ENCODE measurements at places on chromosomes 6 and 20. TPM values are rescaled to one million over a fixed set of nuclear protein-coding genes. Genes with fewer than 3 reads are reported as not detected.

The LIN28B gene
- not detected for total RNA-seq

The IP6K3 gene
- 29.4 TPM for total RNA-seq

The CCR6 gene
- not detected for total RNA-seq

The GPR31 gene
- not detected for total RNA-seq

The DCDC2 gene
- total RNA-seq = not detected

The ALDH8A1 gene
- total RNA-seq = 0.55 TPM

The TBC1D20 gene
- 23.7 TPM for total RNA-seq

The MOXD1 gene
- 2.2 TPM for total RNA-seq

The DSP gene
- total RNA-seq = 179 TPM

The SYCP2 gene
- 1.8 TPM for total RNA-seq

The LGSN gene
- not detected for total RNA-seq

The PLA2G7 gene
- 0.32 TPM for total RNA-seq

The COL12A1 gene
- total RNA-seq = 33.6 TPM

The NT5E gene
- total RNA-seq = 9.5 TPM

The C6orf163 gene
- total RNA-seq = 2.4 TPM

The PRDM13 gene
- total RNA-seq = not detected

The FOXA2 gene
- total RNA-seq = not detected

The DAAM2 gene
- 14.7 TPM for total RNA-seq

The MTCH1 gene
- total RNA-seq = 178 TPM

The NHLRC1 gene
- total RNA-seq = 1.9 TPM

The PSORS1C2 gene
- not detected for total RNA-seq

The COQ3 gene
- 24.1 TPM for total RNA-seq

The FAM229B gene
- total RNA-seq = 49.4 TPM

The ECT2L gene
- 2.8 TPM for total RNA-seq

The GHRH gene
- 4.2 TPM for total RNA-seq

The PLCB1 gene
- 27.1 TPM for total RNA-seq

The CLVS2 gene
- total RNA-seq = 0.03 TPM

The PTPRT gene
- 0.26 TPM for total RNA-seq

The SNAP25 gene
- 0.97 TPM for total RNA-seq

The CGA gene
- total RNA-seq = 5.6 TPM

The CRISP2 gene
- not detected for total RNA-seq

The DNAH8 gene
- total RNA-seq = not detected

The CYP39A1 gene
- total RNA-seq = 3.7 TPM

The R3HDML gene
- not detected for total RNA-seq

The CFAP61 gene
- 1.0 TPM for total RNA-seq

The LRRN4 gene
- 3.6 TPM for total RNA-seq

The SLC22A16 gene
- not detected for total RNA-seq

The HCRTR2 gene
- total RNA-seq = not detected

The GRIK2 gene
- total RNA-seq = 5.0 TPM

The DLL1 gene
- 26.8 TPM for total RNA-seq

The TBXT gene
- total RNA-seq = not detected

The PRL gene
- not detected for total RNA-seq

The SEMG1 gene
- not detected for total RNA-seq

The MAP1LC3A gene
- 76.7 TPM for total RNA-seq

The SLC17A2 gene
- not detected for total RNA-seq

The HTR1E gene
- not detected for total RNA-seq

The ARG1 gene
- total RNA-seq = 0.65 TPM

The ANKRD66 gene
- total RNA-seq = not detected

The MATN4 gene
- not detected for total RNA-seq

The SRF gene
- total RNA-seq = 92.0 TPM

The PLCB4 gene
- 29.7 TPM for total RNA-seq

The DEFB132 gene
- not detected for total RNA-seq

The ULBP1 gene
- 0.08 TPM for total RNA-seq

The C20orf204 gene
- 1.0 TPM for total RNA-seq

The FAM217A gene
- total RNA-seq = not detected

The TREML2 gene
- 0.15 TPM for total RNA-seq

All from left cardiac atrium (tissue), 4 donors.